ENCODE measurements at places on chromosomes 12 and 14.

DNA sequence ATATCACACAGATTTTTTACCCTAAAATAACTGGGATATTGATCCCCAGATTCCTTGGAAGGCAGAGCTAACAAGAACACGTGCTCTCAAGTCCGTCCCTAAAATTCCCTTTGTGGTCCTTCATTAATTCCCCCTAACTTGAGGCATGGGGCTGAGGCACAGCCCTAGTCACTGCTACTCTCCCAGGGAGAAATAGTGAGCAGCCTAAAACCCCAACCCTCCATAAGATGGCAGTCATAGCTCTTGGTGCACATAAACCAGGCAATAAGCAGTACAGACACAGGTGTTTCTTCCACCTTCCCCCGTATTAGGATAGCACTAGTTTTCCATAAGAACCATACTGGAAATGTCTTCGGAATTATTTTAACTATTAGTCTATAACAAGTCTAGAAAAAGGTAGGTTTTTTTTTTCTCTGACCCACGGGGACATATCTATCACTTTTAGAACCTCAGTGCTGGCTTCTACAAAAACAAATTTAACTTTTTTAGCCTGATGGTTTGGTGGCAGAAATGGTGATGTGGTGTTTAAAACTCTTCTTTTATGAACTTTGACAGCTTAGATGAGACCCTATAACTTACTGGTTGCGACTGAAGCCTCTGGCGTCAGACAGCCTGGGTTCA is 3.1 kb upstream of the ARHGEF40 start:
- no peak for DNase-seq

GRCh38 chr12:85747941-85748495 is 88.2 kb downstream of the RASSF9 start:
- no peak for DNase-seq

DNA sequence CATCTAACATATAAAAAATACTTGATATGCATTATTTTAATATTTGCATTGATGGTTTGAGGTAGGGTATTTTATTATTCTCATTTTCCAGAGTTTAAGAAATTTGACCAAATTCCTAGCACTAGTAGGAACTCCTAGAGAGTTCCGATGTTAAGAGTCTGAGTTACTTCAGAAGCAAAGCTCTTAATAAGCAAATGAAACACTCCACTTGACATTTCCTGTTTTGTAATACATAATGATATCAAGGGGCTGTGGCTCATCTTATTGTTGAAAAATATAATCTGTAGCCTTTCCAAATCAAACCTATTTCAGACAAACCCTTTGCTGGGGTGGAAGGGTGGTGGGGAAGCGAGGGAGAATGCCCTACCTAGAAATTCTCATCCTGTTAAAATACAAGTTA is 355.5 kb downstream of the DIO2 start:
- no peak for DNase-seq

GRCh38 chr14:65502676-65503124 is 90.2 kb downstream of the FUT8 start:
- no peak for DNase-seq

- no peak for DNase-seq
Measured at GRCh38 chr12:131121705-131122405, 168.1 kb downstream of the ADGRD1 start.

DNA sequence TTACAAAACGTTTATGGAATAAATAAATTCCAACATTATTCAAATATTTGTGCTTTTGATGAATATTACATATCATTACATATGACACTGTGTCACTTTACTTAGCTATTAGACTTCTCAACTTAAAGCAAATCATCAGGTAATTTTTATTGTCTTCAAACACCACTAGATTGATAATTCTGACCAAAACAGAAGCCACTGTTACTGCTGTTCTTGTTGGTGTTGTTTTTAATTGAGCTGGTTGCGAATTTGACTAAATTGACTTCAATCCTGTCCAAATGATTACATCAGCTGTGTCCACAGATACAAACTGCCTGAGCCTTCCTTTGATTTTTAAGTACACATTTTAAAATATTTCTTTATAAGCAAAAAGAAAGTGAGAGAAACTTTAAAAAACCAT is 29.2 kb downstream of the PRKD1 start:
- DNase-seq = no peak

- no peak for DNase-seq
Measured at GRCh38 chr14:55274751-55275150, 3.5 kb downstream of the FBXO34 start.

- DNase-seq = no peak
Measured at GRCh38 chr14:82422230-82422629, 888.6 kb upstream of the SEL1L start.
